DMS53 (cell line): ENCODE measurements at places on chromosomes 7 and 10.

- DNase-seq = no peak
Observed at GRCh38 chr7:106262221-106262881, 22.4 kb downstream of the NAMPT start.

- no peak for DNase-seq
Observed at GRCh38 chr10:129467359-129468064, 471 bp downstream of the MGMT start.

- DNase-seq = no peak
Observed at GRCh38 chr10:93346108-93346507, 136.0 kb downstream of the MYOF start.

- DNase-seq = no peak
Observed at GRCh38 chr10:91711885-91712680, 79.2 kb upstream of the PPP1R3C start.

- DNase-seq = no peak
Observed at GRCh38 chr10:57948796-57949195, 318.9 kb downstream of the IPMK start.

DNA sequence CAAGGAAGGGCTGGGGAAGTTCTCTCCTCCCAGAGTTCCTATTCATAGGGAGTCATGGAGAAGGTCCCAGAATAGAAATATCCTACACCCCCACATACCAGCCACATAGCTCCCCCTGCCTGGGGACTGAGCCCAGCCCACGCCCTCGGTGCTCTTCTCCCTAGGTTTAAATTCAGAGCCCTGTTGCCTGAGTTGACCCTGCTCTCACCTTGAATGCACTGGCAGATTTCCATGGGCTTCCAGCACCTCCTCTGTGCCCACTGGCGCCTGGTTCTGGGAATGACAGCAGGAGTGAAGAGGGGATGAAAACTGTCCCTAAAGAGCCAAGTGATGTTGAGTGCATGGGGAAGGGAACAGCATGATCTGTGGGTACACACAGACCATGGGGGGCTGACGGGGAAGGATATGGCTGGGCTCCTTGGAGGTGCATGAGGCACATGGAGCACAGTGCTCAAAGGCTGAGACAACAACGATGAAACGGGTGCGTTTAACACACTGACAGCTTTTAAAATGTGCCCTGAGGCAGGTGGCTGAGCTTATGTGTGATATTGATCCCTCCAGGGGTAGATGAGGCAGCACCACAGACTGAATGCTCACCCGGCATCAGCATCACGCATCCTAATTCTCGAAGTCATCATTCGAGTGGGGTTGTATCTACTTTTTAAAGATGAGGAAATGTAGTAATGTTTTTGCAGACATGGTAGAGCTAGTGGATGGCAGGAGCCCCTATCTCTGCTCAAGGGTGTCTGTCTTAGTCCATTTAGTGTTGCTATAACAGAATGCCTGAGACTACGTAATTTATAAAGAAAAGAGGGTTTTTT, 53.7 kb upstream of the IGFBP3 start:
- no peak for DNase-seq

- peak; percentile 15 for DNase-seq
Observed at GRCh38 chr10:34184939-34185386, 630.1 kb downstream of the PARD3 start.
